ENCODE measurements at places on chromosomes 6 and 20.

DNA sequence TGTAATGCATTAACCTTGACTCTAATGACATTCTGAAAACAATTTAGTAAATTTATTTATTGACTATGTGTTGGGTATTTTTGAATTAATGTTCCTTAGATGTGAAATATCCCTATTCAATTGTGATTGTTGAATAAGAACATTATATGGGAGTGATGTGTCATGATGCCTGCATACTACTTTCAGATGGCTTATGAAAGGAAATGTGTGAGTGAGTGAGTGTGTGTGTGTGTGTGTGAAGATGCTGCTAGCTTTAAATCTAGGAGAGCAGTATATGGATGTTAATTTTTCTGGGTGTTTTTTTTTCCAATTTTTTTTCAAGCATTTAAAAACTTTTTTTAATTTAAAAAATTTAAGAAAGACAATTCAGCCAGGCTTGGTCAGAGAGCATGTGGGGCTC is 32.5 kb upstream of the NT5E start:
- DNase-seq = no peak

GRCh38 chr6:147361311-147361981 is 147.0 kb upstream of the SAMD5 start:
- no peak for DNase-seq

GRCh38 chr20:10663756-10664155 is 10.0 kb downstream of the JAG1 start:
- DNase-seq = no peak

DNA sequence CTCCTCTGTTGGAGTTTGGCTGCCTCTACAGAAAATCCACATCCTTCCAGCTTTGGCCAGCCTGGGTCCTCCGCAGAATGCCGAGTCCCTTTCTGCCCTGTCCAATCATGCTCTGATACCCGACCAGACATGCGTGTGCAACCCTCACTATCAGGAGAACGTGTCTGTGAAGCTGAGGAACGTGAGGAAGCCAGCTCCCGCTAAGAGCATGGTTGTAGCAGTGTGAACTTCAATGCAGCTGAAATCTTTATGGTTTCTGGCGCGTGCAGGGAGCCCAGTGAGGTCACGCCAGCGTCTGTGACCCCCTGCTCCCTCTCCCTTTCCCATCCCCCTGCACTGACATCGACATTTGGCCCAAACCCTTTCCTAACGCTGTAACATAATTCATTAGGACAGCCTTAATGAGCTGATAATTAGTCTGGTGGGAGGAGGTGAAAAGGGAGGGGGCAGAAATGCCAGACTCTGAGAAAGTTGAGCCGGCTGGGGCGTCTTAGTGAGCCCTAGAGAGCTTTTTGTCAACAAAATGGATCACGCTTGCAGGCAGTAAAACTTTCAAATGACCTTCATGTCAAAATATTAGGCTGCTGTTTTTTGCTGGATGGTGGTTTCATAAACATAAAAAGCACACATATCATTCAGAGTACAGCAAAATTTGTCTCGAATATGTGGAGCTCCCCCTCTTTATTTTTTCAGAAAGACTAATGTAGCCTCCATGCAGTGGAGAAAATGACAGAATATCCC is 423.3 kb downstream of the QKI start:
- no peak for DNase-seq

DNA sequence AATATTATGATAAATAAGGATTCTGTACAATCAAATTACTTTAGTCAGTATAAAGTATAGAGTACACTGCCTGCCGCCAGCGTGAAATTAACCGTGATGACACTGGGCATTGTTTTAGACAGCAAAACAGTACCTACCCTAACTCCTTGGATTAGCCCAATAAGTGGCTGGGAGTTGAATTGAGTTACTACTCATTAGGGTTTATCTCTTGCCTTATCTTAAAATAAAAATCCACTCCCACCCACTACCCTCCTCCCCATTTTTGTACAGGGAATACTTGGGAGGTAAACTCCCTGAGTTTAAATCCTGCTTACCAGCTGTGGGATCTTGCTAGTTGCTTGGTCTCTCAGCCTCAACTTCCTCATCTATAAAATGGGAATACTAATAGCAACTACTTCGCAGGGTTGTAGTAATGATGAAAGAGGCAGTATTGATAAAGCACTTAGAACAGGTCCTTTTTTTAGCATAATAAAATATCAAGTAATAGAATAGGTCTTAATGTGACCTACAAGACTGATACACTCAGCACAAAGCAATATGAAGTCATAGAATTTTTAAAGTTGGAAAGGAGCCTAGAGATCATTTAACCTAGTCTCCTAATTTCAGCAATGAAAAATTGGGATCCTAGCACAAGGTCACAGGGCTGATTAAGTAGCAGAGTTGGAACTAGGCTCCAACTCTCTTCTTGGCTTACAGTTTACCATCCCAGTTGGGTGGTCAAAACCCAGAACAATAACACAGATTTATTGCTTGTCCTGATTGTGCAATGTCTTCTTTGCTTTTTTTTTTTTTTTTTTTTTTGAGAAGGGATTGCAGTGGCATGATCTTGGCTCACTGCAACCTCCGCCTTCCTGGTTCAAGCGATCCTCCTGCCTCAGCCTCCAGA is 23.8 kb downstream of the PHACTR2 start:
- no peak for DNase-seq

GRCh38 chr6:65524232-65524631 is 182.8 kb downstream of the EYS start:
- no peak for DNase-seq

- DNase-seq = no peak
These were observed 54.5 kb upstream of the TAGAP start for GRCh38 chr6:159099276-159099675.

- no peak for DNase-seq
These were observed 219.8 kb downstream of the HIVEP2 start for GRCh38 chr6:142725024-142725770.

DNA sequence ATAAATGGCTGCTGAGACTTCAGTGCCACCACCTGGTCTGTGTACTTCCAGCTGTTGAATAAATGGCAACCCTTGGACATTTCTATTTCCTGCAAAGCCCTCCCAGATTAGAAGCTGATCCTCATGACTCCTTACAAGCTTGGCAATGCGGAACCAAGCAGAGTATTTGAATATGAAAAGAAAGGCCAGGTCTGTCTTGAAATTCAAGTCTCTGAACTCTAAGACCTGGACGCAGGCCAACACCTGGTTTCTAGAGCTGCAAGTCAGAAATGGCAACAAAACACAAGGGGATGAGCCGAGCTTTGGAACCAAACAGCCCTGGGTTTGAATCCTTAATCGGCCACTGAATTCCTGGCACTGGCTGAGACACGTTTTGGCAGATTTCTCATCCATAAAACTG is 353.4 kb downstream of the PTPRT start:
- DNase-seq = no peak

GRCh38 chr6:25013246-25013645 is 77.5 kb upstream of the RIPOR2 start:
- DNase-seq = no peak

DNA sequence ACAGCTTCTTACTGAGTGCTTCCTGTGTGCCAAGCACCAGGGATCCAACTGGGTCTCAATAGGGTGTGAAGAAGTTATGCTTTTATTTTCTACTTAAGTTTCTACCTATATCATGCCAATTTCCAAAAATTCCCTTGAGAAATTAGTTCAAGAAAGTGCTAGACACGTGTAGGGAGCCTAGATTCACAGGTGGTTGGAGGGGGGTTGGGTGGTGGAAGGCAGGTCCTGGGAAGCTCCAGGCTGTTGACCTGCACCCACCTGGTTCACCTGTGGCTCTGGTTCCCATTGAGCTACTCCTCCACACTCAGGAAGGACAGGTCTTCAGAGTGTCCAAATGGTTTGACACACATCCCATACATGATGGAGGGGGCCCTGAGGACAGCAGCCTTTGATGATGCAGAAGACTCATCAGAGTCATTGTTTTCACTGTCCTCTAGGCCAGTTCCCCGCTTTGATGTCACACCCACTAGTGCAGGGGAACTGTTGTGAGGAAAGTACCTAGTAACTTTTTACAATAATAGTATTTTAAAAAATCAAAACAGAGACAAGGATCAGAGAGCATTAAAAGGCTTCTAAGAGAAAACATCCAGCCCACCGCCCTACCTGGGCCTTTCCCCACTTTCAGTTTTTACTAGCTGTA is 39.8 kb upstream of the MYL9 start:
- DNase-seq = no peak

DNA sequence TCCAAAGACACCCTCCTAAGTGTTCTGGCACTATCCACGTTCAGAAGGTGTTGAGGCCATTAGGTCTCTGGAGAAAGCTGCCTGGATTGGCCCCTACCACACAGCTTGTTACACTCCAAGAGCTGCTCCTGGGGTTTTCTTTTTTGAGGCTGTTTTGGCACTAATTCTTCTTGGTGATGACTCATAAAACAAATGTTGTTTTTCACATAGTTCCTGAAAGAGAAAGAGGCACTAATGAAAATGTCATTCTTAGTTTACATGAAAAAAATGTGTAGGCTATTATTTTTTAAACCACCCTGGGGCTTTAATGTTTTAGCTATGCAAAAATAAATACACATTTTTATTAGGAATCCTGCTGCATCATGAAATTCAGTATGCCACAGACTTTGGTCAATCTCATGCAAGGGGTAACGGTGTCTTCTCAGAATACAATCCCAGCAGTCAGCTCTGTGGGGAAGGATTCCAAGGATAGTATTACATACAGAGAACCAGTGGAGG is 38.1 kb downstream of the TBPL1 start:
- no peak for DNase-seq

GRCh38 chr6:168979254-168979653 is 274.4 kb downstream of the THBS2 start:
- no peak for DNase-seq

DNA sequence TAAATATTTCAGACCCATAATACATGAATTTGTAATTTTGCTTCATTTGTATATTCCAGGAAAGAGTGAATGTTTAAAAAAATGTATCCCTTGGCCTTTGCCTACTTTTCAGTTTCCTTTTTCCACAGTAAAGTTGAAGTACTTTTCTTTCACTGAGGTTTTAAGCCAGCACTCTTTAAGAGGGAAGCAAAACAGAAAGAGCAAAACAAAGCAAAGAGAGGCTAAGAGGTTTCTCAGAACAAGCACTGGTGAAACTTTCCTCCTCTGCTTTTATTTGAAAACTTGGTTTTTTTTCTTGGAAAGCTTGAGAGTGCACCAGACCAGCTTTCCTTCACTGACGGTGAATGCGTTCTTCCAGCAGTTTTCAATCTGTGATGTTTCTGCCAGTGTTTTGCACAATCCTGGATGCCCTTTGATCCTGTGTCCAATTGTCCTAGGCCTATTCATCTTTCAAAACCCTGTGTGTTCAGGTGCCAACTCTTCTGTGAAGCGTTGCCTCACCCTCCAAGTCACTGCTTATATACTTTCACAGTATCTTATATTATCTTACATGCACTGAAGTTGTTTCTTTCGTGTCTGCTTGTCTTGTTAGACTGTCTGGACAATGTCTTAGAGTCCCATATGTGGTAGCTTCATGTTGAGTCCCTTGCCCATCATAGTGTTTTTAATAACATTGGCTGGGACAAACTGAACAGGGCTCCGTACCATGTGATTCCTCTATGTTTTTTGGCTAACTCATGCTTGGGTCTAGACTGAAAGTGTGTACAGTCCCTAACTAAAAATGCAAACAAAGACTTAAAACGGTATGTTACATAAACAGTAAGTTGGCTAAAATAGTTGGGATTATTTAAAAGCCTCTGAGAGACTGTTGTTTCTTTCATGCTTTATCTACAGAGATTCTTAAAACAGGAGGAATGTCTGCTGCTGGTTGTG is 1.9 kb downstream of the RNF217 start:
- DNase-seq = no peak

DNA sequence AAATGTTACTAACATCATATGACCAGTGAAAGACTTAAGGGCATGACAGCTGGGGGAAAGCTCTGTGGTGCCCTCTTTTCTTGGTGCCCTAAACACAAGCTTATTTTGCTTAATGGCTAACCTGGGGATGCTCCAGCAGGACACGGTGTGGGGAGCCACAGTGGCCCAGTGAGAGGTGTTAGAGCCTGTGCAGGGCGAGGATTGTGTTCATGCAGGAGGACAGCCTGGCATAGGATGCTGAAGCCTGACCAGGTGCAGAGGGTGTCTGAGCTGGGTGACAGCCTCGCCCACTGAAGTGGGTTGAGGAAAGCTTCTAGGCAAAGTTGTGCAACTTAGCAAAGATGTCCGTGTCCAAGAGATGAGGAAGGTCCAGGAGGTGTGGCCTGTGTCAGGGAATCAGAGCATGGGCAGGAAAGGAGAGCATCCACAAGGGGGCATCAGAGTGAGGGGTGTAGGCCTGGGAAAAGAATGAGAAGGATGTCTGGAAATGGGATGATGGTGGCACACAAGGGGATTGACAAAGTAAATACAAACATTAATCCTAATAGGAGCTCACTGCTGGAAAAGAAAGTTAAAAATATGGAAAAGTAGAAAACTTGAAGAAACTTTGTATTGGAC is 33.9 kb downstream of the SLC17A4 start:
- peak; percentile 38 for DNase-seq

GRCh38 chr6:84003131-84003530 is 30.4 kb upstream of the MRAP2 start:
- no peak for DNase-seq

GRCh38 chr6:169510871-169511270 is 191.0 kb downstream of the WDR27 start:
- no peak for DNase-seq

DNA sequence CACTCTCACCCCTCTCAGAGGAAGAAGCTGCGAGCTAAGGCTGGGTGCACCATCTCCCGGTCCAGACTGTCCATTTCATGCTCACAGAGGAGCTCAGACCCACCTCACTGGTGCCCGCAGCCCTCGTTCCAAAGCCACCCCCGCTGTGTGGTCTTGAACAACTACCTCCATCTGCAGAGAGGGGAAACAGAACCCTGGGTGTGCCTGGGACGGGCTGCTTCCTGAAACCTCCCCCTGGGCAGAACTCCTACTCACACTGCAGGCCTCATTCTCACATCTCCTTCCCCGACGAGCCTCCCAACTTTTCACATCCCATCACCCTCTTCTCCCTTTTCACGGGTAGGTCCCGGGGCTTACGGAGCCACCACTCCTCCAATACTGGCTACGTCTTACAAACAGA is 18.1 kb downstream of the PMEPA1 start:
- no peak for DNase-seq

DNA sequence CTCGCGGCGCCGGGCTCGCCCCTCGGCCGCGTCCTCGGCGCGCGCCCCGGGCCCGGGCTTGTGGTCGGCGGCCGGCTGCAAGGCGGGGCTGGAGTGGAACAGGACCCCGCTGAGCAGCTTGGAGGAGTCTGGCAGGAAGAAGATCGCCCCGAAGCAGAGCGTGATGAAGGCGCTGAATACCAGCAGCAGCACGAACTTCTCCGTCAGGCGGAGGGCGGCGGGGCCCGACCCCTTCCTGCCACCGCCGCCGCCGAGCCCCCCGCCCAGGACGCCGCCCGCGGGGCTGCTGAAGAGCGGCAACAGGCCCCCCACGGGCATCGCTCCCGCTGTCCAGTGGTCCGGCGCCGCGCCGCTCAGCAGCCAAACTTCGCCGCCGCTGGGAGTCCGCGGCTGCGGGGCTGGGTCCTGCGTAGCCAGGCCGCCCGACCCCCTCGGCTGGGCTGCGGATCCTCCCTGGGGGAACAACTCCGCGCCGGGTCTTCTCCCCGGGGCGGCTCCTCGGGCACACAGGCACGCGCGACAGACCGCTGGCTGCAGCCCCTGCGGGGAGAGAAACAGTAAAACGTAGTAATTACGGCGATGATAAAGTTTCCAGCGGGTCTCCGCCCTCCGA is 707 bp downstream of the MAN1A1 start:
- peak; percentile 15 for DNase-seq

Data from stimulated activated CD4-positive, alpha-beta T cell treated with anti-CD3 and anti-CD28 coated beads, Interleukin-2, amount 100 ng/mL, for 48 hours (primary cell).